ENCODE measurements at places on chromosomes 4 and X.

DNA sequence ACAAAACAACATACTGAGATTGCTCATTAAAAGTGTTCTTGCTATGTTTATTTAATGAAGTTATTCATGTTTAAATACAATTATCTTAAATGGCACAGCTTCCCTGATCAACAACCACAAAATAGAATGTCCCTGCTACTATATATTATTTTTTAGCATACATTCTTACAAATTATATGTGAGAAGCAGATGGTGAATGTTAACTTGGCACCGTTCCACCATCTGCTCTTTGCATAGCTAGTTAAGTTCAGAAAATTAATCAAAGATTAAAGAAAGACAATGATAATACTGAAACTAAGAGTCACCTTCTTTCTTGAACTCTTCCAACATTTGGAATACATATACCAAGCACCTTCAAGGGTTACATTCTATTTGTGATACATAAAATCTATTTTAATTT, 94.2 kb downstream of the PPP3CA start:
- no peak for DNase-seq

- DNase-seq, result no peak
Measured at GRCh38 chr4:158998624-158999023, 104.3 kb upstream of the RAPGEF2 start.

DNA sequence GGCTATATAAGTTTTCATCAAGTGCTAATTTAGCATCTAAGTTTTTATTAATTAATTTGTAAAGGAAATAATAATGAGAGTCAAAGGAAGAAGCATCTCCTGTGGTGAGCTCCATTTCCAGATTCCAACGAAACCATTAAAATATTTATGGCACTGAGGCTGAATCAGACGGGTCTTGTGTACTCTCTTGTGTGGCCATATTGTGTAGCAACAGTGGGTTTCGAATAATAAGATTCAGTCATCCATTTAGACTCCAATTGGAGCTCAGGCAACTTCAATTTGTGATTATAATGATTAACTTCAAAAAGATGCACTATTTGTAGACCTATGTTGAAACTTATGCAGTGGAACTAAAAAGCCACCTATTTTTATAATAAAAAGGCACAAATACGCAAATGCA, 82.4 kb downstream of the SNCA start:
- DNase-seq, result no peak

GRCh38 chrX:97756879-97757278, 873.2 kb downstream of the RPA4 start:
- no peak for DNase-seq

- no peak for DNase-seq
Measured at GRCh38 chr4:31803526-31804195, 1083.5 kb downstream of the PCDH7 start.

- no peak for DNase-seq
Measured at GRCh38 chr4:45732161-45732560, 391.7 kb downstream of the GABRG1 start.

- DNase-seq, result peak; percentile 25
Measured at GRCh38 chrX:43836435-43837184, 45.6 kb downstream of the MAOB start.

- DNase-seq, result no peak
Measured at GRCh38 chr4:185380320-185380719, 15.4 kb downstream of the LRP2BP start.
